ENCODE measurements at places on chromosomes 1 and 21.

DNA sequence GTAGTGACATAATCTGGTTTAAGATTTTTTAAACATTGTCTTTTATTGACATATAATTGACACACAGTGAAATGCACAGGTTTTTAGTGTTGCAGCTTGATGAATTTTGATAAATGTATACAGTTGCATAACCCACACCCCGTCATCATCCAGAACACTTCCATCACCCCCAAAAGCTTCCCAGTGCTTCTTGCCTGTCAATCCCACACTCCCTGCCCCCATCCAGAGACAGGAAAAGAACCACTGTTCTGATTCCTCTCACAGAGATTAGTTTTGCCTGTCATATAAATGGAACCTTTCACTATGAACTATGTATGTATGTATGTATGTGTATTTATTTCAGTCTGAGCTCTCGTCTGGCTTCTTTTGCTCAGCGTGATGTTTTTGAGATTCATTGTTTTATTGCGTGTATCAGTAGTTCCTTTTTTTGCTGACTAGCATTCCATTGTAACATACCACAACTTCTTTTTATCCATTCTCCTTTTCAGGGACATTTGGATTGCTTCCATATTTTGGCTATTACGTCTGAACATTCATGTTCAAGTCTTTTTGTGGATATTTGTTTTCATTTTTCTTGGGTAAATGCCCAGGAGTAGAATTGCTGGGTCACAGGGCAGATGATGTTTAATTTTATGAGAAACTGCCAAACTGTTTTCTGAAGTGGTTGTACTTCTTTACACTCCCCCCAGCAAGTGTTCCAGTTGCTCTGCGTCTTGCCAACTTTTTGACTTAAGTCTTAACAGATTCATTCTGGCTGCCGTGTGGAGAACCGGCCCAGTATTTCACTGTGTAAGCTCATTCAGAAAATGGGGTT lies 8.7 kb downstream of the UBIAD1 start:
- no peak for DNase-seq

- no peak for DNase-seq
Measured at GRCh38 chr1:106688446-106688845, 368.0 kb upstream of the PRMT6 start.

DNA sequence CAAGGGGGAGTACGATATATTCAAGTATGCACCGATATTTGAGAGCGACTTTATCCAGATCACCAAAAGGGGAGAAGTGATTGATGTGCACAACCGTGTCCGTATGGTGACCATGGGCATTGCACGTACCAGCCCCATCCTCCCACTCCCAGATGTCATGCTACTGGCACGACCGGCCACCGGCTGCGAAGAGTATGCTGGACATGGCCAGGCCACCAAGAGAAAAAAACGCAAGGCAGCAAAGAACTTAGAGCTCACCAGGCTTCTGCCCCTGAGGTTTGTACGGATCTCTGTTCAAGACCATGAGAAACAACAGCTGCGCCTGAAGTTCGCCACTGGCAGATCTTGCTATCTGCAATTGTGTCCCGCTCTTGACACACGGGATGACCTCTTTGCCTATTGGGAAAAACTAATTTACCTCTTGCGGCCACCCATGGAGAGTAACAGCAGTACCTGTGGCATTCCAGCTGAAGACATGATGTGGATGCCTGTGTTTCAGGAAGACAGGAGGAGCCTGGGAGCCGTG lies 16.5 kb downstream of the ATF3 start:
- no peak for DNase-seq

DNA sequence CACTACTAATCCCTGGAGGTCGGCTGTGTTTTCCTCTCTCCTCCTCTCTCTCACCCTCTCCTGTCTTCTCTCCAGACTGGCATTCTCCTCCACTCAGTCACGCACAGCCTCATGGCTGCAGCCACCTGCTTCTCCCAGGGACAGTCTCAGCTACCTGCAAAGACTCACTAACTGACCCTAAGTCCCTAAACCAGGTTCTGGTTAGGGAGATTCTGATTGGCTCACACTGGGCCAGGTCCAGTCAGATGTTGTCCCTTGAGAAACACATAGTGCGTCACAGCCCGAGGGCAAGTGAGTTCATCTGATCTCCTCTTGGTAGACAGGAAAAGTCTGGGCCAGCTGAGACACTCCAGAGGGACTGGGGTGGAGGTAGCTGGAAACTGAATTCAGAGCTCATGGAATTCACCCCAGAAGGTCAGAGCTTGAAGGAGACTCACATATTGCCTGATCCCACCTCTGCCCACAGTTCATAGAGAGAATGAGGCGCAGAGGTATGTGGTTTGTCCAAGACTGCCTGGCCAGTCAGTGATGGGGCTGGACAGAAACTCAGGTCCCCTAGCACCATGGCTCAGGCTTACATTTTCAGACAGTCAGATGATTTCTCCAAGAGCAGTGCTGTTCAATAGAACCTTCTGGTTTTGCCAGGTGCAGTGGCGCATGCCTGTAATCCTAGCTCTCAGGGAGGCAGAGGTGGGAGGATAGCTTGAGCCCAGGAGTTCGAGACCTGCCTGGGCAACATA lies 40.4 kb upstream of the RPL11 start:
- DNase-seq, result no peak

DNA sequence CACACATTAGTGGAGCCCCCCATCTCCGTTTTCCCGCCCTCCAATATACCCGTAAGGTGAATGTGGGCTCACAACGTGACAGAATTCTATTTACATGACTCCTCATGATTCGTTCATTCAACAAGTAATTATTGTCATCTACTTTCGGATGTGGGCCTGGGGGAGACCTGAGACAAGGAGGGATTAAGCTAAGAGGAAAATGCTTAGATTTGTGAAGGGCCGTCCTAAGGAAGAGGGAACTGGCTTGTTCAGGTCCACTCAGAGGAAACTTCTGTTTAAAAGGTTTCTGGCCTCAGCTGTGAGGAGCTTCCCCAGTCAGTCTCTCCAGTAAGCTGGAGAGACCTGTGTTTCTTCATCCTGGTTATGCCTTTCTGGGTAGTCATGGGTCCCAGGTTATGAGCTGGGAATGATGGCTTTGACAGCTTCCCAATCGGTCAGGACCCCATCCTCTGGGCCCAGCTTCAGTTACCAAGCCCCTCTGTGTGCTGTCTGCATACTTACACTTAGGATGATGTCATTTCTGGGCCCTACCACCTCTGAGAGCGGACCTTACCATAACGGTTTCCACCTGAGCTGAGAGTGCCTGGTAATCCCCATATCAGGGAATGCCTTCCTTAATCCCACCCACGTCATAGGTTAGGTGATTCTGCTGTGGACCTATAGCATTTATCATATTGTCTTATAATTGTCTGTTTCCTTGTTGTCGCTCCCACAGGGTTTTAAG lies 687 bp upstream of the ERI3 start:
- DNase-seq, result no peak

GRCh38 chr1:40734882-40735628 lies 43.6 kb downstream of the NFYC start:
- no peak for DNase-seq
